ENCODE measurements at places on chromosomes 1 and 21.

DNA sequence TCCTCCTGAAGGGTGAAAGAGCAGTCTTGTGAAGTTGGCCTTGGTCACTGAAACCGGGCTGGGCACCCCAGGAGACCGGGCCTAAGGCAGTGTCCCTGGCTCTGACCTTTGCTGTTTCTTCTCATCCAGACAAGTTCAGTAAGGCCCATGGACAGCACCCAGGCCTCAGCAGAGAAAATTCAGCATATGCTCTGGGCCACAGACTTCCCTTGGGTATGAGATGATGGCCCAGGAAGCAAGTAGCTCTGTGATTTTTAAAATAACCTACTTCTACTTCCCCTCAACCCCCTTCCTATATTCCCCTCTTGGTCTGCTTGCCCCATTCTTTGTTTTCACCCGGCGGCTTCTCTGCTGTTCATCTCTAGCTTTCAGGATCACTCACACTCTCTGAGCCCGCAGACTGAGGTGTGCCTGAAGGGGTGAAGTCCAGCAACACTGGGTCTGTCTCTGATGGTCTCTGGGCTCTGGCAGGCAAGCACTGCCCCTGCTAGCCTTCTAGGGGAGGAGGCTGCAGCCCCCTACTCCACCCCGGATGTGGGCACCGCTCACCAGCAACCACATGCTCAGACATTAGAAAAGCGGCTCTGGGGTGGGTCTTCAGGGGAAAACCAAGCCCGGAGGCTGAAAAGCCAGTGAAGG lies 2.9 kb upstream of the GPR25 start:
- DNase-seq = peak; percentile 92

- no peak for DNase-seq
Measured at GRCh38 chr1:43935711-43936427, 2.3 kb downstream of the ARTN start.

GRCh38 chr1:89802051-89802450 lies 18.8 kb upstream of the LRRC8D start:
- DNase-seq = no peak

GRCh38 chr1:147051136-147051535 lies 113.0 kb downstream of the NBPF12 start:
- no peak for DNase-seq

DNA sequence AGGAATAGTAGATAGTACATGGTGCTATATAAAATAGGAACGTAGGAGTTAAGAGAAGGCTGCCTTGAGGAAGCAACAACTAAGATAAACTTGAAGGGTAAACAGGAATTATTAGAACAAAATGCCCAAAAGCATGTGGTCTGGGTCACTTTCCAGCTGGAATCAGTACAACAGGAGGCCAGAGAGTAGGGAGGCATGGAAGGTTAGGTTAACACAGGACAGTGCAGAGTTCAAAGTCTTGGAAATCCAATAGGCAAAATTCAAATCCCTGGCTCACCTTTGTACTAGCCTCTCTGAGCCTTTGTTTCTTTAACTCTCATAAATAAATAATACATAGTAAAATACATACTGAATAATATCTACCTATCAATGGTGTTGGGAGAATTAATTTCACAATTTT lies 69.0 kb upstream of the NEK7 start:
- no peak for DNase-seq

DNA sequence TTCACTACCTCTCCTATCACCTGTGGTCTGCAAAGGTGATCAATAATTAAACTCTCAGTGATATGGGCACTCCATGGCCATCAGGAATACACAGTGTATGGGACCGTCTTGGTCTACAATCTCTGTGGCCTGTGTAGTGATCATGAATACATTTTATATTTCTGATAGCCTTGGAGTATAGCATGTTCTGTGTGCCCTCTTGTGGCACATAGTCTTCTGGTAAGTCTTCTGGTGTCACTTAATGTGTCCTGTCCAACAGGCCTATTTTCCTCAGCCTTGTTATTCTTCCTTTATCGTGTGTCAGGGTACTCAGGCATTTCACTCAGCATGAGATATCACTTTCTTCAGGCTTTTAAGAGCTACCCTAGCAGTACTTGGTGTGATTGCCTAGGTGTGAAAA lies 393.6 kb downstream of the AGBL4 start:
- no peak for DNase-seq

DNA sequence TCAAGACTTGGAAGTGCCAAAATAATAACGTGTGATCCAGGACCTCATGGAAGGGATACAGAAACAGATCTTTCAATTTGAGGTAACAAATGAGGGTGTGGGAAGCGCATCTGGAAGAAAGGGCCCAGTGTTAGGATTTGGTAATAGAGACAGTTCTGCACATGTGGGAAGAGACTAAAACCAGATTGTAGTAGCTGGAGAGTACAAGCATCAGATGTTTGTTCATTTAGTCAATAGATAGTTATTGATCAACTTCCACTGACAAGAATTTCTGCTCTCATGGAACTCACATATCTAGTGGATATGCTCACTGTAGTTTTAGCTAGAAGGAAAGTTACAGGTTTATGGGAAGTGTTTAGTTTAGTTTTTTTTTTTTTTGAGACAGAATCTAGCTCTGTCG lies 153.6 kb downstream of the TLR5 start:
- DNase-seq = no peak

DNA sequence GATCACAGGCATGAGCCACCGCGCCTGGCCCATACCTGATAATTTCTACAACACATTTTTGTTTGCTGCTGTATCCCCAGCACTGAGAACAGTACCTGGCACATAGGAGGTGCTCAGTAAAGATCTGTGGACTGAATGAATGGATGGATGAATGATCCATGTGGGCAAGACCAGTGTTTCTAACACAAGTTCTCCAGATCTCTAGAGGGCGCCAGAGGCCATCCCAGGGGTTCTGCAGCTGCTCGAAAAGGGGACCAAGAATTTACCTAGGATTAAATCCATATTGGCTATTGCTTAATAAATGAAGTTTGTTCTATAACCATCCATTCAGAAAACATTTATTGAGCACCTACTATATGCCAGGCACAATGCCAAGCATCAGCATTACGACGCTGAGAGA lies 167.7 kb downstream of the ACTL8 start:
- DNase-seq = peak; percentile 45

- DNase-seq = no peak
Measured at GRCh38 chr1:229266274-229266673, 4.6 kb upstream of the RAB4A start.

DNA sequence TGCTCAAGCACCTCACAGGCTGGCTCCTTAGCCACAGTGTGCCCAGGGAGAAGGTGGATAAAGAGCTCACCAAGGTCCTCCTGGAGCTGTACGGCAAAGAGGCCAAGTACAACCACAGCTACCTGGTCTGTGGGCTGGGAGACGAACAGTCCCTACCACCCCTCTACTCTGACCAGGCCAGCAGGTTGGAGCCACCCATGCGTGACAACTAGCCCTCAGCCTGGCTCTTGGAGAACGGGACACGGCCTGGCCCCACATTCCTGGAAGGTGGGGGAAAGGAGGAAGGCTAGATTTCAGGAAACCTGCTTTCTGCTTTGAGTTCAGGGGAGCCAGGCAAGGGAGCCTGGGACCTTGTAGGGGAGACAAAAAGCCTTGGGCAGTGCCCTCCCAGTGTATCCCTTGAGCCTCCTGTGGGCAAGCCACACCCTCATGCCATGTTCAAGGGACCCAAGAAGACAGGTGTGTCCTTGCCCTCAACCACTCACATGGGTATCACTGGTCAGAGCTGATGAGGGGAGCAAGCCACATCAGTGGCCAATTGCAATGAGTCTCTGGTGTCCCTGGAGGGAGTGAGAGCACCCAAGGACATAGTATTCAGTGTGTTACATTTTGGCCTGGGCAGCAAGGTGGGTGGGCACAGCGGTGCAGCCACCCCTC lies 27.6 kb downstream of the LUZP1 start:
- DNase-seq = no peak

GRCh38 chr1:940107-941014 lies 16.6 kb downstream of the SAMD11 start:
- no peak for DNase-seq

DNA sequence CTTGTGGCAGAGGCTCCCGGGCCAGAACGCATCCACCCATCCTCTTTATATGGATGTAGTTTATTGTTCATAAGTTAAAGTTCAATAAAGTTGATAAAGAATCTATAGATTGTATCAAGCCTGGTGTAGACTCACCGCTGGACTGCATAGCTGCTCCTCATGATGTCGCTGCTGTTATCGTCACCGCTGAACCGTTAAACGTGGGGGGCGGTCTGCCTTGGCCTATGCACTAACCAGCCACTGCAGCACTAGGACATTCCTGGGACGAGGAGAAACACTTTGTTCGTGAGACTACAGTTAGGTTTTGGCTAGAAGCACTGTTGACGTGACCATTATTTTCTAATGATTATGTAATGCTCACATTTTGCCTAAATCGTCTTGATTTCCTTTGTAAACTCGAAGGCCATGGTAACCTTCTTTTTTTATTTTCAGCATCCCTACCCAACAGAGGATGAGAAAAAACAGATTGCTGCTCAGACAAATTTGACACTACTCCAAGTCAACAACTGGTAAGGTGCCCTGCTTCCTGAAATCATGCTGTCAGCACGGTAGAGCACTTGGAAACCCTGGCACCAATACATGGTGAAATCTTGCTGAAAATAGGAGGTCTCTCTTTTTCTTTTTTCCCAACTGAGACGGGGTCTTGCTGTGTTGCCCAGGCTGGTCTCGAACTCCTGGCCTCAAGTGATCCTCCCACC lies 50.2 kb downstream of the PKNOX1 start:
- no peak for DNase-seq

- no peak for DNase-seq
Measured at GRCh38 chr1:83670909-83671565, 327.9 kb downstream of the TTLL7 start.

GRCh38 chr1:57157818-57158603 lies 192.2 kb upstream of the C8B start:
- DNase-seq = no peak

GRCh38 chr1:230174471-230175162 lies 107.6 kb downstream of the GALNT2 start:
- DNase-seq = no peak

DNA sequence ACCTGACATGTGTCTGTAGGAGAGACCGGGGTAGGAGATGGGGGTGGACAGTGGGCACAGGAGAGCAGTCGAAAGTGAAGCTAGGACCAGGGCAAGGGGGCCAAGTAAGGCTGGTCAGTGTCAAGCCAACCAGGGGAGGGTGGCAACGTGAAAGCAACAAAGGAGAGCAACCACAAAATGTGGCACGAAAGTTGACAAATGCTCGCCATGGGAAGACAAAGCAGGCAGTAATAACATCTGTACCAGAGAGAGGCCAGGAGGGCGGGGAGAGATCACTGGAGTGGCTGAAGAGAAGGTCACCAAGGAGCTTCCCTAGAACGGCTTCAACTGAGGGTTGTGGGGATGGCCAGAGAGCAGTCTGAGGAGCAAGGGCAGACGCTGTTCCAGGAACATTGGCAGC lies 17.0 kb downstream of the QSOX1 start:
- no peak for DNase-seq

- DNase-seq = no peak
Measured at GRCh38 chr21:17930093-17930492, 110.9 kb upstream of the C21orf91 start.

DNA sequence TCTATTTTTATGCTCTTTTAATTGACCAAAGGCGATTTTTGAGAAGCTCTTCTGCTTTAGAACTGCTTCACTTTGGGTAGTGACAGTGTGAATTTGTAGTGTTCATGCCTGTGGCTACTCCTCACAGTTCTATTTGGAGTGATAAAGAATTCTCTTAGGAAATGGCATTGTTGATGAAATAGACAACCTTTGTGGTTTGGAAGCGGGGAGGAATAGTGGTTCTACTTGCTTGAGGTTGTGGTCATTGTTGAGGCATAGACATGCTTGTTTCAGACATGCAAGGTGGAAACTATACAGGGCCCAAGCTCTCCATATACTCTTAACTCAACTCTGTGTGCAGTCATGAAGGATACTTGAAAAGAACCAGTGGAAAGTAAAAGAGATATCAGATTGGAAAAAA lies 481.1 kb upstream of the NEGR1 start:
- no peak for DNase-seq

- peak; percentile 43 for DNase-seq
Measured at GRCh38 chr1:154352581-154353459, 27.5 kb downstream of the ATP8B2 start.

- DNase-seq = no peak
Measured at GRCh38 chr1:166905136-166905535, 29.1 kb upstream of the TADA1 start.

DNA sequence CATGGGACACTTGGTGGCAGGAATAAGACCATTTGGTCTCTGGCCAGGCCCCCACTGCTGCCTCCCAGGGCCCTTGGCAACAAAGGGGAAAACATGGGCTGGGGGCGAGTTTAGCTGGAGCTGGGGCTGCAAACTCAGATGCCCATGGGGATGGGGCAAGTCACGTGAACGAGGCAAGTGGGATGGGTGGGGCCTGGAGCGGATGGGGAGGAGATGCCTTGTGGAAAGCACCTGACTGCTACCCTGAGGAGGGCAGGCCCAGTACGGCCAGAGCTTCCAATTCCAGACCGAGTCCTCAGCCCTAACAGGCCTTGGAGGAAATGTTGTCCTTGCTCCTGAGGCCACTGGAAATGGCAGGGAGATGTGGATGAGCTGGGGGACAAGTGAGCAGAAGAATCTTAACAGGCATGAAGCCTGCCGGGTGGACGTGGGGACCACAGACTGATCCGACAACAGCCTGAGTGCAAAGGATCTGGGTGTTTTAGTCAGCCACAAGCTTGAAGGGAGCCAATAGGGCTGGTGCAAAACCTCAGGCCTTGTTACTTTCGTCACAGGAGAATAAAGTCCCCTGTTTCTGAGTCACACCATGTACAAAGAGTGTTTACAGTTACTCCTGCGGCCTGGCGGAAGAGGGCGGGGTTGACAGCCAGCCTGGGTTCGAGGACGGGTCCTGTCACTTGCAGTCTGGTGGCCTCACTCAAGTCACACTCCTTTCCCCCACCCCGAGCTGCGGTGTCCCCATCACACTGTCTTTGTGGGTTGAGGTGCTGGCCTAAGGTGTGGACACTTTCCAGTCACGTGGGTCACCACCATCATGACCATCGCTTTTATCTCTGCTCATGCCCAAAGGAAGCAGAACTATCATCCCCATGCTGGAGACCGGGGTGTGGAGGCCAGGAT lies 19.1 kb downstream of the RUNX3 start:
- DNase-seq = peak; percentile 14

- peak; percentile 80 for DNase-seq
Measured at GRCh38 chr1:154344977-154345837, 19.9 kb downstream of the ATP8B2 start.

Measured in GM12865 (cell line).